ENCODE measurements at places on chromosomes 1 and 21.

GRCh38 chr1:84286071-84286470 lies 15.4 kb upstream of the SAMD13 start:
- DNase-seq: no peak

DNA sequence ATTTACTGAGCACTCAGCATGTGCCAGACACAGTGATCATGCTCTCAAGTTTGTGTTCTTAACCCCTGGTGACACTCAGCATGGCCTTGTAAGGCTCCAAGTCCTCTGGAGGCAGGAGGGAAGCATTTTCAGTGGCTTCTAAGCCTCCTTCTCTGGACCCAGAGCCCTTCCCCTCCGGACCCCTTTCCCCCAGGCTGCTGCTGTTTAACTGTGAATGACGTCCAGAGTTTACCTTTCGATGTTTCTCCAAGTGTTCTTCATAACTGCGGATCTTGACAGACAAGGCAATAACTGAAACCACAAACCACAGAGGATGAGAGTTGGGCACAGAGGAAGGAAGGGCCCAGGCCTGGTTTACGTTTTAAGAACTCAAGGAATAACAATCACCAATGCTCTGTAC lies 6.5 kb downstream of the MRPS15 start:
- DNase-seq: no peak

DNA sequence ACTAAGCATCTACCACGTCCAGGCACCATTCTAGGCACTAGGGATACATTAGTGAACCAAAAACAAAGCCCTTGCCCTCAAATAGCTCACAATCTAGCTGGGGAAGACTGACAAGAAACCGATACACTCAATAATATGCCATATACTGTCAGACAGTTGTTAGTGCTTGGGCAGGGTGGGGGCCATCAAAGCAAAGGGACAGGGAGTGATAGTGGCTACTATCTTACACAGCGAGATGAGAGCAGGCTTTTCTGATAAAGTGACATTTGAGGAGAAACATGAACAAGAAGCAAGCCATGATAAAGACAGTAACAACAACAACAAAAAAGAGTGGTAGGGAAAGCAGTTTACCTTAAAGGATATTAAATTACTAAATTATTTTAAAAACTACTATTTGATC lies 41.1 kb downstream of the ERO1B start:
- no peak for DNase-seq

DNA sequence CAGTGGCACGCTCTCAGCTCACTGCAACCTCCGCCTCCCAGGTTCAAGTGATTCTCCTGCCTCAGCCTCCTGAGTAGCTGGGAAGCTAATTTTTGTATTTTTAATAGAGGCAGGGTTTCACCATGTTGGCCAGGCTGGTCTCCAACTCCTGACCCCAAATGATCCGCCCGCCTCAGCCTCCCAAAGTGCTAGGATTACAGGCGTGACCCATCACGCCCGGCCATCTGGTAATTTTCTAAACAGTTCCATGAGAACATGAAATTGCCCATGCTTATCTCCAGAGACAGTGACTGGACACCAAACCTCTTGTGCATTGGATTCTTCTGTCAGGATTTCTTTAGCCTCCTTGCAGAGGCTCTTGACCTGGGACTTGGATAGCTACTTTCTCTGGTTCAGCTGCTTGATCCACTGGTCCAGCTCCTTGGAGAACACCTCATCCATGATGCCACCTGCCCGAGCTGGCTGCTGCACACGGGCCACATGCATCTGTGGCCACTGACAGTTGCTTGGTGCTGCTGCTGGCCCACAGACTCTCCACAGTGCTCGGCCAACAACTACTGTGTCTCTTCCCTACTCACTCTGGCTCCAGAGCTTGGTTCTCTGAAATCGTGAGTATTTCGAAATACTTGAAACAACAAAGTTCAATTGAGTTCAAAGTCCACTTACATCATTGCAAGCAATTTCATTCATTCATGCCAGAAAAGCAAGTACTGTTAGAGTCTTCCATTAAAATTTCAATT lies 40.0 kb upstream of the CTPS1 start:
- DNase-seq: no peak

DNA sequence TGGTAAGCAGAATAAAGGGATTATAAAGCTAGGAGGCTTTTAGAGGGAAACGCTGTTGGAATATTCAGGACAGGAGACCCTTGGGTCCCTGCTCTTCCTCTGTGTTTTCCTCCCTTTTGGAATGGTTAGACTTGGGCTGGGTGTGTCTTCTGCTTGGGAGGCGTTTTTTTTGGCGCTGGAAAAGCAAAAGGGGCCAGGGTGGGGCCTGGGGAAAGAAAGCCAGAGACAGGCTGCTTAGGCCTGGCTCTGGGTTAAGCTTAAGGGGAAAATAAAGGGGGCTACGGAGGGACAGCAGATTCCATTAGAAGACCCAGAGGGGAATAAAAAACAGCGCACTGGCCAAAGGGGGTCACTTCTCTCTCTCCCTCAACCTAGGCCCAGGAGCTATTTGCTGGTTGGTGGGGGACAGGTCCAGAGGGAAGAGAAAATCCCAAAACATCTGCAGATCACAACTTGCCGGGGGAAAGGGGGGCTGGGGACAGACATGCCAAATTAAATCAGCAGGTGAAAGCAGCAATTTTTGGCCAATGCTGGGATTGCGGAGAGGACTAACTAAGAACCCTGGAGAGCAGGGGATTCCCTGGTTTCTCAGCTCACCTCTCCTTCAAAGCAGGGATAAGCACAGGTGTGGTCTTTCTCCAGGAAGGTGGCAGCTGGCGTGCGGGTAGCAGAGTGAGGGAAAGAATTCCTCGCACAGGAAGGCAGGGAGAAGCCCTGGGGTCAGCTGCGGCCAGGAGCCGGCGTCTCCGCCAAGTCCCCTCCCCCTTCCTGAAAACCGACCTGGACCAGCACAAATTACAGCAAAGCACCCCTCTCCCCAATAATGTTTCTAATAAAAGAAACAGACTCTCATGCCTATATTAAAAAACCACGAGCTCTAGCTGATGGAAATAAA lies 82.2 kb upstream of the AK4 start:
- DNase-seq: no peak

DNA sequence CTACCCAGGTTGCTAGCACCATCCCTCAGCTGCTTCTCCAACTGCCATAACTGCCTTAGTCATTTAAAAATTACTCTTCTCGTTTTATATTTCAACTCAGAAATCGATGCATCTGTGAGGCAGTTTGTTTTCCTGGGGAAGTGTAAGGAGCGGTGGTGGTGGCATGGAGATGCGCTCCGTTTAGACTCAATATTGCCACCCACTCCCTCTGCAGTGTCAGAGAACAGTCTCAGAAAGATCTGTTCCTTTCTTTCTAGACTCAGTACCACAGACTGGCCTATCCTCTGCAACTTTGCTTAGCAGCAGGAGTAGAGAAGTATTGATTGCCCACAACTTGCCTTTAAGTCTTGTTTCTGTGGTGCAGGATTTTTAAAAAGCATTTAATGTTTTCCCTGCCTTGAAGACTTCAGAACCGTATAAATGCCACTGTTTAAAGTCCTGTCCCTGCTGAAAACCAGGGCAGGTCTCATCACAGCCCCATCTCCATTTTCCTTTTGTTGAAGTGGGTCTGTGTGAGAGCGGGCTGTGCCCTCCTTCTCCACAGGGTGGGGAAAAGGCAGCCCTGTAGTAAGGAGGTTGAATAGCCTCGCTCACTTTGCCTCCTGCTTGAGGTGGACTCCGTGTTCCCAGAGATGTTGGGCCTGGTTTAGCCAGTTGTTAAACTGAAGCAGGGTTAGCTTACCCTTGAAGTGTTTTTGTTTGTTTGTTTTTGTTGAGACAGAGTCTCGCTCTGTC lies 105.2 kb downstream of the NFIA start:
- no peak for DNase-seq

- no peak for DNase-seq
Observed at GRCh38 chr1:113846391-113847035, 25.0 kb downstream of the PTPN22 start.

GRCh38 chr21:29486306-29486807 lies 187.6 kb downstream of the BACH1 start:
- no peak for DNase-seq

DNA sequence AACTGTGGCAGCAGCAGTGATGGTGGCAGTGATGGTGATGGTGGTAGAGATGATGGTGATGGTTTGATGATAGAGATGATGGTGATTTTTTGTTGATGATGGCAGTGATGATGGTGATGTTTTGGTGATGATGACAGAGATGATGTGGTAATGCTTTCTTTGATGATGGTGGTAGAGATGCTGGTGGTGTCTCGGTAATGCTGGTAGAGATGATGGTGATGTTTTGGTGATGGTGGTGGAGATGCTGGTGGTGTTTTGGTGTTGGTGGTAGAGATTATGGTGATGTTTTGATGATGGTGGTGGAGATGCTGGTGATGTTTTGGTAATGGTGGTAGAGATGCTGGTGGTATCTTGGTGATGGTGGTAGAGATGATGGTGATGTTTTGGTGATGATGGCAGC lies 131.6 kb downstream of the NAV1 start:
- no peak for DNase-seq

DNA sequence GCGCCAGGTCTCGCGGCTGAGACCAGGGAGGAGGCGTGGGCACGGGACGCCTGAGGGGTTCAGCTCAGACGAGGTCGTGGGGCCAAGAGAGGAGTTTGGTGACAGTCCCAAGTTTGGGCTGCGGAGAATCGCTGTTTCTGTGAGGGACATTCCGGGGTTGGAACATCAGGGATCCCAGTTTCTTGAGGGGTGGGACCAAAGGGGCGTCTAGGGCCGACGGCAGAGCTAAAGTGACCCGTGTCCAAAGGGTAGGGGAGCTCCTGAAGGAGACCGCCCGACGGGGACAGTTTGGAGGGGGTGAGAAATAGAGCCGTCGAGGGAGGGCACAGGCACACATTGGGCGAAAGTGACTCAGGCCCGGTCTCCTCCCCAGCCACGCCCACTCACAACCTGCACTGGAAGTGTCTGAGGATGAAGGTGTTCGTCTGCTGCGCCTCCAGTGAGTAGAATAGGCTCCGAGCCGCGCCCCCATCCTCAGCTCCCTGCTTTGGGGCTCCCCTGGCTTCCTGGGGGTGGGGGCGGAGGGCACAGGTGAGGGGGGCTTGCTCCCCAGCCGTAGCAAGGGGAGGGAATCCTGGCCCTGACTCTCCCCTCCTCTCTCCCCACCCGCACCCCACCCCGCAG lies 7.0 kb downstream of the EFNA3 start:
- peak; percentile 73 for DNase-seq

DNA sequence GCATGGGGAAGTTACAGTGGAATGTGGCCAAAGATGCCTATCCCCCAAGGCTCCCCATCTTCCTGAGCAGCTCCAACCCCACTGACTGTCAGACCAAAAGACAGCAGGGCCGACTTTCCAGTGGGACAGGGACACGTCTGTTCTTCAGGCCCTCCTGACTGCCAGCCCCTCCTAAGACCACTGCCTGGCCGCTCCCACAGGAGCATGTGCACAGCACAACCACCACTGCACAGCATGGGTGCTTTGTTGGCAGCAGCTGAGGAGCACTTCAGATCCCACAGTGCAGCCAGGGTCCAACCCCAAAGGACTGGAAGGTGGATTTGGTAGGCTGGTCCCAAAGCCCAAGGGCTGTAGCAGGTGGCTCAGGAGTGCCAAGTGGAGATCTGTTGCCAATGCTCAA lies 648.3 kb upstream of the BRINP3 start:
- DNase-seq: no peak

DNA sequence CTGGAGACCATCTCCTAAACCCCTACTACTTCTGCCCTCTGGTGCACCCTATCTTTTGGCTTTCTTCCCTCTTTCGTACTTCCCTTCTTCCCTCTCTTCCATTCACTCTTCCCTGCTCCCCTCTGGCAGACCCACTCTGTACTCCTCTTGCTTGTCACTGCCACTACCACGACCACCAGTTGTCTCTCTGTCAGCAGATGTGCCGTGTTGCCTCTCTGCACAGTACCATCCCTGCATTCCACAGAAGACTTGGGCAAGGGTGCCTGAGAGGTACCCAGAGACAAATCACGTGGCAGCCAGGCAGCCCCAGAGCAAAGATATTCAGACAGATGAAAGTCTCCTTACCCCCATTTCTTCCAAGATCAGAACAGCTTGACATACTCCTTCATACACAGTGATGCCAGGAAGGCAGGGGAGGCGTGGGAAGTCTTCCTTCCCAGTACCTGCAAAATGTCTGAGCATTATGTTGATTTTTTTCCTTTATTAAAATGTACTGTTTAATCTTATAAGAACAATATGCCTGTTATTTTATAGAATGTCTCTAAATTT lies 15.0 kb downstream of the CAMSAP2 start:
- DNase-seq: no peak

DNA sequence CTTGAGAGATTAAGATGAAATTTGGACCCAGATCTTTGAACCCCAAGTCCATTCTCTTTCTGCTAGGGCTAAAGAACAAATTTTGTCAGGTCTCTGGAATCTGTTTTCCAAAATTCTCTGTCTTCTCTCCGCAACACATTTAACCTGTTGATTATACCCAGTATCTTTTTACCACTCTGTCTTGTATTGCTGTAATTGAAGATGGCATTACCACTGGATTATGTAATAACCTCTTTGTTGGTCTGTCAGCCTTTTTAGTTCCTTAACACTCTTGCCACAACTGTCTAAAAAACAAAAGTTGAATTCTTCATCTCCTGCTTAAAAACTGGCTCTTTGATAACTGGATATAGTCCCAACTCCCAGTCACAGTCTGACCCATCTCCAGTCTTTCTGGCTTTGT lies 3.0 kb downstream of the SRP9 start:
- no peak for DNase-seq

- no peak for DNase-seq
Observed at GRCh38 chr1:17200246-17200645, 4.7 kb upstream of the PADI1 start.

Data from type B pancreatic cell (in vitro differentiated cells).